Activated CD4-positive, alpha-beta T cell treated with anti-CD3 and anti-CD28 coated beads, Interleukin-2, amount 50 U/mL, for 48 hours (primary cell): ENCODE measurements at places on chromosomes 6 and 20.

- no peak for DNase-seq
These were observed 355.5 kb upstream of the TSHZ2 start for GRCh38 chr20:52616629-52617028.

DNA sequence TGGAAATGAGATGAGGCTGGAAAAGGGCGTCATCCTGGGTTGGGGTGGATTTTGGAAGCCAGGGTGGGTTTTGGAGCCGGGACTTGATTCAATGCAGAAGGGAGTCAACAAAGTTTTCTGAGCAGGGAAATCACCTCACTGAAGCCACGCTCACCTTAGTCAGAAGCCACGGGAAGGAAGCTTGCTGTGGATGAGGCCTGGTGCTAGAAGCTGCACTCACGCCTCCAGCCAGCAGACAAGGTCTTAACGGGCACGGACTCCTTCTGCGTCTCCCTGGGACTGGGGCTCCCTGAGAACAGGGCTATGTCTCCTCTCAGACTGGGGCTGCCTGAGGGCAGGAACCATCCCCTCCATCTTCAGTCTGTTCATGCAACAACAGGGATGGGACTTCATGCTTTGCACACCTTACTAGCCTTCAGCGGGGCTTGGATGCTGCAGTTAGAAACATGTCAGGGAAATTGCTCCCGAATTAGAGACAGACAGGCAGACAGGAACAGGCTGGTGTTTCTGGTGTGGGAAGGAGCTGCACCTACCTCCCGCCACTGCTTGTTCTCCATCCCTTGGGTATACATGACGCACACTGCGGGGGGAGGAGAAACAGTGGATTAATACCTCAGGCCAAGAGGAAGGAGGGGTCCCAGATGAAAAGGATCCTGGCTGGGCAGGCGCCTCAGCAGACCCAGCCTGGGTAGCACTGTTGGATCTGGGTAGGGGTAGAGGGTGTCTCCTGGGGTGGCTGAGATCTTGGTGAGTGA is 17.5 kb downstream of the CPNE5 start:
- DNase-seq, result no peak

DNA sequence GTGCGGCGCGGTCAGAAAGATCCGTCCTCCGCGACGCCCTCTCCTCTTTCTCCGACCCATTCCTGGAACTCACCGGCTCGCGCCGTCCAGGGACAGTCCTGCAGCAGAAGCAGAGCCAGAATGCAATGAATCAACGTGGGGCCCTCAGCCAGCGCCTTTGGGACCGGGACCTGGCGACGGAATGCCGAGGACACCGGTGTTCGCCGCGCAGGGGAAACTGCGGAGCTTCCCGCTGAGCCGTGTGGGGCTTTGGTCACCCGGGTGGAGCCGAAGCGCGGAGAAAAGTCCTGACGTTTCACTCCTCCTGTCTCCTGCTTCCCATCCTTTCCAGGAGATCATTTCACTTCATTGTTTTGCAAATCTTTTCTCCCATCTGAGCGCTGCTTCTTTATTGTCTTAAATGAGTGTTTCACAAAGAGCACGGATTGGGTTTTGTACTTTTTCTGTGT is 26.5 kb downstream of the ULBP1 start:
- no peak for DNase-seq

- DNase-seq, result no peak
These were observed 30.6 kb downstream of the ZNF311 start for GRCh38 chr6:28974505-28974904.

- no peak for DNase-seq
These were observed 152.5 kb upstream of the ECI2 start for GRCh38 chr6:4287811-4288244.

GRCh38 chr6:142167486-142167885 is 20.4 kb downstream of the VTA1 start:
- DNase-seq, result no peak

- DNase-seq, result no peak
These were observed 404.9 kb upstream of the SOX4 start for GRCh38 chr6:21188505-21189223.

GRCh38 chr6:129875610-129876520 is 14.8 kb upstream of the TMEM244 start:
- DNase-seq, result no peak

DNA sequence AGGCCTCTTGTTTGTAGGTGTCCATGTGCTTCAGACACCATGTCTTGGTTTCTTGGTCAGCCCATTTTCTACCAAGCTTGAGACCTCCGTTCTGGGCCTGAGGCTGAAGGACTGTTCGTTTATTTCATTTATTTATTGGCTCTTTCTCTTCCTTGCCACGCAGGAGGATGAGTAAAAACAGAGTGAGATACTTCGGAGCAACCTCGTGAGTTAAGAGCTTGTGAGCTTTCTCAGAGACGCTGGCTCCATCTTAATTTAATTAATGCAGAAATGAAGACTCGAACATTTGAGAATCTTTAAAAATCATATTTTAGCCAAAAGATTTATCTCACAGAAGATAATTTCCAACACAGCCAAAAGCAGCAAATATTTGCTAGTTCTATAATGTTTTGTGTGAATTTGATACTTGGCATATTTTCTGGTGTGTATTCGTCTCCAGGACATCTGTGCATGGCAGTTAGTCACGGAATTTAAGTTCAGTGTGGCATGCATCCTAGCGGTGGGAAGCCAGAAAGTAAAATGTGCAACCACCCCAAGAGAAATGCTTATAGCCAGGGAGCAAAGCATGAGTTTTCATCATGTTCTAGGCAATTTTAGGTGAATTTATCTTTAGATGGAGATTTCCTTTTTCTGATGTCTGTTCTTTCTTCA is 76.0 kb downstream of the THBS2 start:
- no peak for DNase-seq
